Pulmonary artery endothelial cell (primary cell): ENCODE measurements at places on chromosomes 16 and 17. TPM values are rescaled to one million over a fixed set of nuclear protein-coding genes. Genes with fewer than 3 reads are reported as not detected.

TNFRSF13B gene
- not detected in 2 replicates for total RNA-seq

MYL11 gene
- total RNA-seq = not detected in 2 replicates

PRSS33 gene
- not detected in 2 replicates for total RNA-seq

NHLRC4 gene
- total RNA-seq = 0.71 and 2.1 TPM in 2 replicates

ASIC2 gene
- under 0.01 and 0.04 TPM in 2 replicates for total RNA-seq

CA5A gene
- not detected in 2 replicates for total RNA-seq

CNOT1 gene
- total RNA-seq = 152 and 157 TPM in 2 replicates

RMI2 gene
- 5.9 and 16.9 TPM in 2 replicates for total RNA-seq

ABCC12 gene
- total RNA-seq = not detected in 2 replicates

KLHL11 gene
- total RNA-seq = 24.7 and 35.4 TPM in 2 replicates

FBXW10 gene
- total RNA-seq = under 0.01 TPM in 1 of 2 replicates, not detected in the other

KRTAP3-1 gene
- not detected in 2 replicates for total RNA-seq

TMEM238L gene
- total RNA-seq = not detected in 2 replicates

ST6GALNAC2 gene
- 0.66 and 1.7 TPM in 2 replicates for total RNA-seq

CBX4 gene
- 7.6 and 8.4 TPM in 2 replicates for total RNA-seq

CDIPT gene
- 60.3 and 88.5 TPM in 2 replicates for total RNA-seq

ZNF646 gene
- 13.8 and 14.1 TPM in 2 replicates for total RNA-seq
